ENCODE measurements at places on chromosomes 13 and 19. TPM values are rescaled to one million over a fixed set of nuclear protein-coding genes. Genes with fewer than 3 reads are reported as not detected.

- peak; percentile 7 for DNase-seq
These were observed 534 bp upstream of the GEMIN7 start for GRCh38 chr19:45078390-45079062.

DNA sequence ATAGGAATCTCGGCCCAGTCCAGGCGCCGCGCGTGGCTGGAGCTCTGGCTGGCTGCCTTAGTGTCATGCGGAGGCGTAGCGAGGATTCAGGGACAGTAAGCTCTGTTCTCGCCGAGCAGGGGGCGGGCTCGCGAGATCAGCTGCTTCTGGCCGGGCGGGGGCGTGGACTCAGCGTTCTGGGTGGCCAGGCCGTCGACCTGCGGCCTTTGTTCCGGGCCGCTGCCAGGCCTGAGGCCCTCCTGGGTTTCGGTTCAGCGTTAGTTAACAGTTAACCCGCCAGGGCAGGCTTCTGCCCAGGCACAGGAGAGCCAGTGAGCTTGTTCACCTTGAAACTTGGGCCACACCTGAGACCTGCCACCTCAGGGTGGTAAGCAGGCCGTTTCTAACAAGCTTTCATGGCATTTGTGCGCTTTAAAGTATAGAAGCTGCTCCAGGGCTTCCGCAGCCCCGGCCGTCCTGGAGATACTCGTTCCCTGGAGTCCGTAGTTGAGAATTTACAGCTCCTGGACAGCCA, 332.2 kb upstream of the SGCG start:
- DNase-seq = no peak

GRCh38 chr13:112967686-112968379, 1.2 kb upstream of the MCF2L start:
- DNase-seq = no peak

GRCh38 chr19:45104658-45105349, 11.8 kb downstream of the PPP1R37 start:
- no peak for DNase-seq

GRCh38 chr13:67509018-67509417, 278.9 kb upstream of the PCDH9 start:
- DNase-seq = no peak

DNA sequence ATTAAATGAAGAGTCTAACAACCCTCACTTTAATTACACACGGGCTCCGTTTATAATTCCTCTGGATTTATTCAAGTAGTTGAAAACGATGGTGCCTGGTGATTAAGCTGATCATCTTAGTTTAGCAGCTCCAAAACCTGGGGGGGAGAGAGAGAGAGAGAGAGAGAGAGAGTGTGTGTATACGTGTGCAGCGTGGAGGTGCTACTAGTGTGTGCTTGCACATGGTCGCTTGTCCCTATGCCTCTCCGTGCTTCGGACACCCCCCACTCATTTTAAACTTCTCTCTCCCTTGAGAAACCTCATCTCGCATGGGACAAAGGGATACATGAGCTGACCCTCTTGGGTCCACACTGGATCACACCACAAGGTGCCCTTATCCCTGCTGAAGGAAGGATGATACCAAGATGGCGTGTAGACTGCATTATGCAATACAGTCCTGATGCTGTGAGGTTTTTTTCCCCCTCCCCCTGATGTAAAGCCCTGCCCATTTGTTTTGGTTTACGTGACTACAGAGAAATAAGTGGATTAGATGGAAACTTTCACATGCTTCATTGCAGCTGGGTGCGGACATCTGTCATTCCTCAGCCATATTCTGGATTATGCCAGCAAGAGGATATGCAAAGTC, 320.8 kb downstream of the ZNF536 start:
- DNase-seq = no peak

DNA sequence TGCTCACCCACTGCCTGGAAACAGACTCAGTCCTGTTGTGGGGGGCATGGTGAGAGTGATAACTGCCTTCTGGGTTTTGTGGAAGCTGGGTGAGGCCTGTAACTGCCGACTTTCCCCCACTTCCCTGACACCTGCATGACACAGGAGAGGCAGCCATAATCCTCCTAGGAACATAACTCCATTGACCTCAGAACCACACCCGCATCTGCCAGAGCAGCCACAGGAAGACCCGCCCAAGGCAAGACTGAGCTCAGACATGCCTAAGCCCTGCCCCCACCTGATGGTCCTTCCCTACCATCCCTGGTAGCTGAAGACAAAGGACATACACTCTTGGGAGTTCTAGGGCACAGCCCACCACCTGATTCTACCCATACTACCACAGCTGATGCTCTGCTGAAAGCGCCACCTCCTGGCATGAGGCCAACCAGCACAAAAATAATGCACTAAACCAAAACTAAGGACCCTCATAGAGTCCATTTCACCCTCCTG, 326.7 kb downstream of the RBM26 start:
- DNase-seq = no peak

DNA sequence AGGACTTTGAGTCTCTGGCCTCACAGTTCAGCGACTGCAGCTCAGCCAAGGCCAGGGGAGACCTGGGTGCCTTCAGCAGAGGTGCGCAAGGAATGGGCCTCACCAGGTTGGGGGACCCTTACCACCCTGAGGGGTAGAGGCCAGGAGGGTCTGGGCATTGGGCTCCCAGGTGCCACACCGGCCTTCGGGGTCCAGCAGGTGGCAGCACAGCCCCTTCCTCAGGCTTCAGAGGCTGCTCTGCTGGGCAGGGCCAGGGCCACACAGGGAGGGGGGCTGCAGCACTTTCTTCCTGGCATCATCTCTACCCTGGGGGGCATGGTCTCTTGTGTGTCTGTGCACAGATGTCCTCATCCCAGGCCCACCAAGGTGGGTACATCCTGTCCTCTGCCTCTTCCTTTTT, 12.9 kb downstream of the PIN1 start:
- DNase-seq = no peak

- DNase-seq = no peak
These were observed 127.6 kb downstream of the RNF17 start for GRCh38 chr13:24891476-24892108.

DNA sequence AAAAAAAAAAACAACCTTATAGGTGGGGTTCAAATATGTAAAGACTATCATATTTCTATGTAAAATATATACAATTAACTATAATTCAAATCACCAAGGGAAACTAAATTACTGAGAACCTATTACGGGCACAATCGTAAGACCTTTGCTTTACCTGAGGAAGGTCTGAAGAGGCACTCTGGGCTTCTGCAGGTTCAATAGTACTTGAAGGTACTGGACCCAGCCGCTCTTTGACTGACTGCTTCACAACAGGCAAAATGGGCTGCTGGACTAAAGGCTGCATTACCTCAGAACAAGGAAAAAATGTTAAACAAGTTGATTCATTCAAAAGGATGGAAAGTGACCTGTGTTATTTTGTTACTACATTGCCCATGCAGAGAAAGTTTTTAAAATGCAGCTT, 51.8 kb downstream of the RBM26 start:
- DNase-seq = no peak

- DNase-seq = peak; percentile 62
These were observed 704.7 kb downstream of the DIAPH3 start for GRCh38 chr13:59458908-59459579.

GRCh38 chr13:50701469-50701868, 142.0 kb downstream of the DLEU7 start:
- DNase-seq = no peak

- no peak for DNase-seq
These were observed 8.5 kb downstream of the ILF3 start for GRCh38 chr19:10662384-10663251.

DNA sequence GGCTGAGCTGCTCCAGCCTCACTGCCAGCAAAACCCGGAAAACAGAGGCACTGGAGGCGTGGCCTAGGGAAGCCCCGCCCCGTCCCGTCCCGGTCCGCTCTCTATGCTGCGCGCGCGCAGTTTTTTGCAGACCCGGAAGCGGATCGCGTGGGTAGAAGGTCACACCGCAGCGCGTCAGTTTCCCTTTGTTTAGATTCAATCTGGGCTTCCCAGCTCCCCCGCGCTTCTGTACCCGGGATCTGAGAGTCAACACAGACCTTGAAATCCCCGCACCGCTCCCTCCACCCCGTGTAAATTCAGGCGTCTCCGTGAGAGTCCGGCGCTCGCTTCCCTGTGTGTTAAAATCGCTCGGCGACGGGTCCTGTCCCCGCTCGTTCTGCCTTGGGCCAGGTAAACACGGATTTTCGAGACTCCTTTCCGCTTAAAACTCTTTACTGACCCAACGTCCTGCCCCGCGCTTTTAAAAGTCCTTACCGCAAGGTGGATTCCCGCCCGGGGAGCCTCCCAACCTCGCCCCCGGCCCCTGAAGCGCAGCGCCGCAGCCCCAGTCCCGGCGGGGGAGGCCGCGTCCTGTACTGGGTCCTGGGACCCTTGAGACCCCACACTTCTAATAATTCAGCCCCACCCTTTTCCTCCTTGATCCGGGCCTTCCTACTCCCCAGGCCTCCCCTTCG, at the start of gene ZNF610:
ZNF610 (plus strand) TSS at position 127 of the 674 bp plus-strand sequence. CDS start 12,930 bp downstream, outside the sequence.
- DNase-seq = peak; percentile 97

- no peak for DNase-seq
These were observed 226.6 kb upstream of the MAB21L1 start for GRCh38 chr13:35703061-35703460.

DNA sequence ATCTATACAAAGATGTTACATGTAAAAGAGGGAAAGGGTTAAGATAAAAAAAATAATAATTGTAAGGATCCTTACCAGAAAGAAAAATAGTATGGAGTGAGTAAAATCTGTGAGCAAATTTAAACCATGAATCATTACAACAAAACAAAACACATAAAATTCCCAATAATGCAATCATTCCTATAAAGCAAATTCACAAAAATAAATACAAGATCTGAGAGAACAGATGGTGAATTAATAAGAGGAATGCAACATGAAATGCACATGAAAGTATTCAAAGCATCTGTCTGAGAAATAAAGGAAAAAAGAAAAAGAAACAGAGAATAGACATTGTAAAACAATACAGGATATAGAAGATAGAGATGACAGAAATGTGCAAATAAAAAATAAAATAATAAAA, 681.5 kb upstream of the KLHL1 start:
- DNase-seq = no peak

DNA sequence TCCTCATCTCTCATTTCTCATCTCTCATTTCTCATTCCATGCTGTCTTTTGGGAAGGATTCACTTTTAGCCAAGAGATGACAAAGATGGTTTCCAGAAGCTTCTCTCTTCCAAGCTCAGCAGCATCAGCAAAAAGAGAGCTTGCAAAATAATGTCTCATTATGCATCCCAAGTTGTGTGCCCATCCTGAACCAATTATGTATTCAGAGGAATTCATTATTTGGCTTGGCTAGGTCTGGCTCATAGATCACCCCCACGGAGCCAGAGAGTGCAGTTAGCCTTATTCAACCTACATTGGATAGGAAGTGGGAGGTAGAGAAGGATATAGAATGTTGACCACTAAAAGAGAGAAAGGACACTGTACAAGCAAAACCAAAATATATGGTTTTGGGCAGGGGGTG, 5.4 kb upstream of the OLFM2 start:
- DNase-seq = no peak

- no peak for DNase-seq
These were observed 5.7 kb downstream of the POU2F2 start for GRCh38 chr19:42126574-42126973.

DNA sequence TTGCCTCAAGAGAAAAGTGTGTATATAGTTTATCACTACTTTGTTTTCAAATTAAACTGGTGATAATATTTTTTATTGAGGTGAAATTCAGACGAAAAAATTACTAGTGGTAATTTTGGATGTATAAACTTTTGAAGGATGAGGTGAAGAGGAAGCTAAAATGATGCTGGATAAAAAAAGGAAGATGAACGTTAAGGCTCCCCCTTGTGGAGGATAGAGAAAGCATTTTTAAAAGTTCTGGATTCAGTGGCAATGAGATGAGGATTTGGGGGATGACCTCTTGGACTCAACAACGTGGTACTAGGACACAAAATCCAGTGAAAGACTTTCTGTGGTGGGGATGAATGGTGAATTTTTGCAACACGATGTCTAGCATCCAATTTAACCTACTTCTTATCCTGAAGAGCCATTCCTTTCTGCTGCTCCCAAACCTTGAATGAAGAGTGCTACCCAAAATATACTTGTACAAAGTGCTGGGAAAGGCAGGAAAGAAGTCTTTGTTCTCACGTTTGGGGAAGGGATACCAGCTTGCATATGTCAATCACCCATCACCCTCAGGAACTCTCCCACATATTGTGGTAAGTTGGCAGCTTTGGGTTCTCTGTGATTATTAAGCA, 7.3 kb upstream of the SIGLEC5 start:
- DNase-seq = no peak

- DNase-seq = no peak
These were observed 360.9 kb downstream of the SLITRK5 start for GRCh38 chr13:88031980-88032559.

DNA sequence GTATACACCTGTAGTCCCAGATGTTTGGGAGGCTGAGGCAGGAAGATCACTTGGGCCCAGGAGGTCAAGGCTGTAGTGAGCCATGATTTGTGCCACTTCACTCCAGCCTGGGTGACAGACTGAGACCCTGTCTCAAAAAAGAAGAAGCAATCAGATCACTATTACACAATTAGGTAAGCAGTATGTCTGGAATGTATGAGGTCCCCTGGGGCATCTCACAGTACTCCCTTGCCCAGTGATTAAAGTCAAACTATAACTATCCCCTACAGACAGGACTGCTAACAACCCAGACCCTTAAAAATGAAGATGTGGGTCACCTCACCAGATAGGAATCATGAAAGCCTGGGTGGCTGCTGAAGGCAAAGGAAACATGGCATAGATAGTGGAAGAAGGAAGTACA, 9.4 kb upstream of the PAN3 start:
- DNase-seq = no peak

ZNF729 gene
- total RNA-seq = not detected

ERFL gene
- total RNA-seq = not detected

TMPRSS9 gene
- total RNA-seq = not detected

IZUMO2 gene
- not detected for total RNA-seq

FCER2 gene
- not detected for total RNA-seq

CCDC70 gene
- total RNA-seq = not detected

IGSF23 gene
- not detected for total RNA-seq

SYCN gene
- total RNA-seq = not detected

CPT1C gene
- 5.7 TPM for total RNA-seq

TMEM38A gene
- total RNA-seq = 17.0 TPM

ZNF726 gene
- total RNA-seq = 0.51 TPM
